ENCODE measurements at places on chromosomes 12 and 14.
A peak's percentile ranks its signal among the peaks of the same experiment; 100 is the strongest.

DNA sequence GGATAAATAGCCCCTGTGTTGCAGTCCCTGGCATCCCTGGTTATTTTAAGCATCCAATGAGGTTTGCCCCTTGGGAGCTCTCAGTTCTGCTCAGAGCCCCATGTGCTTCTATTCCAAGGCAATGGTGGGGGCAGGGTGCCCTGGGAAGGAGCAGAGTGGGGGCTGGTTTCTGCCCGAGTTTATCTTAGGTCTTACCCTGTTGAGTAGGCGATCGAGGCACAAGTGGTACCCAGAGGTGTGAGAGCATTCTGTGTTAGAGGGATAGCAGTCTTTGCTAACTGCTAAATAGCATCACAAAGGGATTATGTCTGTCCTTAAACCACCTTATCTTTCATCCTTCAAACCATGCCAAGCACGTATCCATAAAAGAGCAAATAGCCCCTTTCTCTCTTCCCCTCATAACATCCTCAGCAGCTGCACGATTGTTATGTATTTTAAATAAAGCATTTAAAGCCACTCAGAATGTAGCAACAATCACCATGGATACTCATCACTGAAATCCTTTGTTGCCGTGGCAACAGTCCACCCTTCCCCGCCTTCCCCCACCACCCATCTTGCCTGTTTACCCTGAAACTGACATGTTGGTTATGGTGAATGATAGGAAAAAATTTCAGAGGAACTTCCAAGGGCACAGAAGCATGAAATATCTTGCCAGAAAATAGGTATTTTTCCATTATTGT lies 139.3 kb downstream of the PTPN11 start:
- DNase-seq, result no peak

- DNase-seq, result no peak
These were observed 40.0 kb upstream of the DAAM1 start for GRCh38 chr14:59148334-59148900.

DNA sequence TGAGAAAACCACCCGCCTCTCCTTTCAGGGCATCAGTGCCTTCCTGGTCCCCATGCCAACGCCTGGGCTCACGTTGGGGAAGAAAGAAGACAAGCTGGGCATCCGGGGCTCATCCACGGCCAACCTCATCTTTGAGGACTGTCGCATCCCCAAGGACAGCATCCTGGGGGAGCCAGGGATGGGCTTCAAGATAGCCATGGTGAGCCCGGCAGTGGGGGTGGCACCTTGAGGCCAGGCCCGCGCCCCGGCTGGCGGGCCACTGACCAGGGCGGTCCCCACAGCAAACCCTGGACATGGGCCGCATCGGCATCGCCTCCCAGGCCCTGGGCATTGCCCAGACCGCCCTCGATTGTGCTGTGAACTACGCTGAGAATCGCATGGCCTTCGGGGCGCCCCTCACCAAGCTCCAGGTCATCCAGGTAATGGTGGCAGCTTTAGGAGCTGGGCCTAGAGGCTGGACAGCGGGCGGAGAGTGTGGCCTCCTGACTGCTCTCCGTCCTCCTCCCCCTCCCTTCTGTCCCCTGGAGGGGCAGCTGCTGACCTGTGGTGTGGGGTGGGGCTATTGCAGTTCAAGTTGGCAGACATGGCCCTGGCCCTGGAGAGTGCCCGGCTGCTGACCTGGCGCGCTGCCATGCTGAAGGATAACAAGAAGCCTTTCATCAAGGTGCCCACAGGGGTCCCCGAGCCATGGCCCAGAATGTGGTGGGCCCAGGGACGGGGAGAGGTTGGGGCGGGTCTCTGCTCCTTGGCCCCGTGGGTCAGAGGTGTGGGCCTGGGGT lies 12.8 kb downstream of the ACADS start:
- no peak for DNase-seq

DNA sequence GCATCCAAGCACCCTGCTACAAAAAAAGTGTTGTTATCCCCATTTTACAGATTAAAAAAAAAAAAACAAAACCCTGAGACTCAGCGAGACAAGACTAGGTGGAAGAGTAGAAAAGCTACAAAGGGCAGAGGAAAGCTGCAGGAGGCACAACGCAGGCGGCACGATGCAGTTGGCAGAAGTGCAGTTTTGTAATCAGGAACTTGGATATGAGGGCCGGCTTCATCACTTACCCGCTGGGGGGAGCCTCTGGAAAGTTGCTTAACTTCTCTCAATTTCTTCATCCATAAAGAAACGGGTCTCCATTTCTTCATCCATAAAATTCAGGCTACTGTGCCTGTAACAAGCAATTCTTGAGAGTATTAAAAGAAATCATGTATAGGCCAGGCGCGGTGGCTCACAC lies 33.1 kb upstream of the CCDC60 start:
- DNase-seq, result no peak

GRCh38 chr12:55930771-55931316 lies at the start of gene DGKA:
DGKA (plus strand) TSS chr12:55931162; CDS start chr12:55936504, 5,342 bp downstream.
- peak; percentile 93 for DNase-seq

Data from thymus (tissue), 14 donors.